ENCODE measurements at places on chromosomes 7 and 10. TPM values are rescaled to one million over a fixed set of nuclear protein-coding genes. Genes with fewer than 3 reads are reported as not detected.

GRCh38 chr7:75946207-75946855, 31.4 kb downstream of the POR start:
- H3K36me3 ChIP-seq, result peaks cover 7% of the 10 kb centered on the region
- H3K4me1 ChIP-seq, result peaks cover 52% of the 10 kb centered on the region
- H3K27me3 ChIP-seq, result no peaks in the 10 kb centered on the region
- H3K4me3 ChIP-seq, result no peak overlapping the region
- H3K27ac ChIP-seq, result no peak overlapping the region

GRCh38 chr7:24427048-24427447, 143.1 kb downstream of the NPY start:
- H3K27me3 ChIP-seq, result no peaks in the 10 kb centered on the region
- no peaks in the 10 kb centered on the region for H3K4me1 ChIP-seq
- no peak for DNase-seq

- no peaks in the 10 kb centered on the region for H3K4me1 ChIP-seq
- no peaks in the 10 kb centered on the region for H3K36me3 ChIP-seq
- H3K27ac ChIP-seq, result no peak overlapping the region
- H3K27me3 ChIP-seq, result no peaks in the 10 kb centered on the region
Measured at GRCh38 chr7:29723599-29723998, 82.7 kb upstream of the WIPF3 start.

The TMEM178B gene
- 15.8 TPM for total RNA-seq

DNA sequence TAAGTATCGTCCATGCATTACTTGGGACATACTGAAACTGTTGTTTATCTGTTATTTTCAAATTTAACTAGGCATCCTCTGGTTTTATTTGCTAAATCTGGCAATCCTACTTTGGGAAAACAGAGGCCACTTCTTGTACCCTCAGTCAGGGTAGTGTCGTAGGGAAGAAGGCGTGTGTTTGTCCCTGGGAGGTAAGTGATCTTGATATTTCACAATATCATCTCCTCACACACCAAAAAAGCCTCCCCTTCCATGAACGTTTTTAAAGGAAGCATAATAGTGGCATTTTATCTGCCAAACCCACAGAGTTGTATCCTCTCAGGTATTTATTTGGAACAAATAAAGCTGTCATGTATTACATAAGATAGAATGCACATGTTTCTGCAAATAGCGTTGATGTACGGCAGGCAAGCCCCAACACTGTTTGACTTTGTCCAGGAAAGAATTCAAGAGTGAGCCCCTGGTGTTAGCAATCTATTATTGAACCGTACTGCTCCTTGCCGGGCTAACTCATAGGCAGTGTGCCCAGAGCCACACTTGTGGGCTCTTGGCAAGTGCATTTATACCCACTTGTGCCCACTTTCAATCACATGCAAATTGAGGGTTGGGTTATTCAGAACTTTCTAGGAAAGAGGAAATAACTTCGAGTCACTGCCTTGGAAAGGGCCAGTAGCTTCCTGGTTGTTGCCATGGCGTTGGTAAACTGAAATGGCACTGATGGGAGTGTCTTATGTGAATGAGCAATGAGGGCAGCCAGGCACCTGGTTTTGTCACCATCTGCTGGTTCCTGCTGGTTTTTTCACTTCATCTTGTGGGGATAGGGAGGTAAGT, 266.0 kb downstream of the USP6NL start:
- no peaks in the 10 kb centered on the region for H3K27me3 ChIP-seq
- H3K36me3 ChIP-seq, result no peaks in the 10 kb centered on the region
- H3K4me1 ChIP-seq, result no peaks in the 10 kb centered on the region

DNA sequence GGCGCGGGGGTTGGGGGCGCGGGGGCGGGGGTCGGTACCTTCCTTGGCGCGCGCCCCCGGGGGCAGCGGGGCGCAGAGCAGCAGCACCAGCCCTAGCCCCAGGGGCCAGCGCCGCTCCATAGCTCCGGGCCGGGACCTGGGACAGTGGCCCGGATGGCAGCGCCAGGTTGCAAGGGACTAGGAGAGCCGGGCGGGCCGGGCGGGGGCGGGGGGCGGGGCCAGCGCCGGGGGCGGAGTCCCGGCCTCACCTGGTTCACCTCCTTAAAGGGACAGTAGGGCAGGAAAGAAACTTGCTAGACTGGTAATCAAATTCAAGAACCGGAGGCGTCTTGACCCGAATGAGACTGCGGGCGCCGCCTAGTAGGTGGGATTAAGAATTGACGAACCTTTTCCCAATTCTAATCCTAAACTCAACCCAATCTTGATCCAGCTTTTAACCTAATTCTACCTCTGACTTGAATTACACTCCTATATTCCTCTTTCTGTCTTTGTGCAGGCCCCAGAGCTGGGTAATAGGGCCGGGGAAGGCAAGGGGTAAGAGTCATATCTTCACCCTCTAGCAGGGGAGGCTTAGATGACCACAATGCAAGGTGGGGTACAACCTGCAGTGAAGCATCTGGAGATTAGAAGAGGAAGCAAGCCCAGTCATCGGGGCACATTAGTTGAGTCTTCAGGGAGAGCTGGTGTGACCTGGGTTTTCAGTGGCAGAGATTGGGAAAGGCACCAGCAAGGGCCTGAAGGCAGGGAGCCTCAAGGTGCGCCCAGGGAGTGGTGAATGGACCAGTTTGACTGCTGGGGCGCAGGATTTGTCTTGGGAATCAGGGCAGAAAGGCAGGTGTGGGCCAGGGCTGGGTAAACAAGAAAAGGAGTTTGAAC, at the start of gene EPHA1:
Gene EPHA1, minus strand, starts transcription at position 171 of the 876 bp plus-strand sequence. Its CDS starts 51 bp downstream, at position 120.
- H3K27me3 ChIP-seq, result no peaks in the 10 kb centered on the region
- peak within 1 kb of the TSS; percentile 25 for H3K4me3 ChIP-seq
- DNase-seq, result no peak
- H3K4me1 ChIP-seq, result peaks cover 15% of the 10 kb centered on the region
- H3K36me3 ChIP-seq, result no peaks in the 10 kb centered on the region
- no peak within 1 kb of the TSS for H3K27ac ChIP-seq

The LEP gene
- total RNA-seq, result 0.13 TPM

DNA sequence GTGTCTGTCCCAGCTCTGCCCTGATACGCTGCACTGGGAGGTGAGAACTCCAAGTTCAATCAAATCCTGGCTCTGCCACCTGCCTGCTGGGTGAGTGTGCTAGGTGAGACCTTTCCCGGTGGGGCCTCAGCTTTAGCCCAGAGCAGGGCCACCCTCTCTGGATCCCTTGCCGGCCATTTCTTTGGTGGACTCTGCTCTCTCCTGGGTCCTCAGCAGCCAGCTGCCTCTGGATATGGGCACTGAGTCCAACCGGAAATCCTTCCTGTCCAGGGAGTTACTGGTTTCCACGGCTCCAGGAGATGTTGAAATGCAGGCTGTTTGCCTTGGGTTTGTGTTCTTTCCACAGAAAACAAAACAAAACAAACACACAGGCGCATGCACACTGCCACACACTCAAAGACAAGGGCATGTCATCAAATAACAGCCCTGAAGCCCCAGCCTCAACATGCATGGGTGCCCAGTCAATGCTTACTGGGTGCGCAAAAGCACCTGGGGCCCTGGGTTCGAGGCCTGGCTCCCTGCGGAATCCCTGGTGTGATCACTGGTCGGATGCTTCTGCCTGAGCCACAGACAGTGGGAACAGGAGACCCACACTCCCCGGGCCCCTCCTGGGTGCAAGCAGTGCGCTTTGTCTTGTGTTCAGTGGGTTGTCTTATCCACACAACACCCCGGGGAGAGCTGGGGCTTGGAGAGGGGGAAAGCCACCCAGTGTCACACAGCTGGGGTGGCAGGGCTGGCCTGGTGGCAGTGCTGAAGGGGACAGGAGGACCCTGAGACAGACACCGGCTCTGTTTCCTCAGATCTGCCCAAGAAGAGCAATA, 33.1 kb downstream of the PPIF start:
- H3K36me3 ChIP-seq, result peaks cover 12% of the 10 kb centered on the region
- peak overlapping the region; percentile 70 for H3K27ac ChIP-seq
- H3K4me1 ChIP-seq, result peaks cover 43% of the 10 kb centered on the region
- peak; percentile 63 for DNase-seq
- no peak overlapping the region for H3K4me3 ChIP-seq

The BZW2 gene
- 308 TPM for total RNA-seq

DNA sequence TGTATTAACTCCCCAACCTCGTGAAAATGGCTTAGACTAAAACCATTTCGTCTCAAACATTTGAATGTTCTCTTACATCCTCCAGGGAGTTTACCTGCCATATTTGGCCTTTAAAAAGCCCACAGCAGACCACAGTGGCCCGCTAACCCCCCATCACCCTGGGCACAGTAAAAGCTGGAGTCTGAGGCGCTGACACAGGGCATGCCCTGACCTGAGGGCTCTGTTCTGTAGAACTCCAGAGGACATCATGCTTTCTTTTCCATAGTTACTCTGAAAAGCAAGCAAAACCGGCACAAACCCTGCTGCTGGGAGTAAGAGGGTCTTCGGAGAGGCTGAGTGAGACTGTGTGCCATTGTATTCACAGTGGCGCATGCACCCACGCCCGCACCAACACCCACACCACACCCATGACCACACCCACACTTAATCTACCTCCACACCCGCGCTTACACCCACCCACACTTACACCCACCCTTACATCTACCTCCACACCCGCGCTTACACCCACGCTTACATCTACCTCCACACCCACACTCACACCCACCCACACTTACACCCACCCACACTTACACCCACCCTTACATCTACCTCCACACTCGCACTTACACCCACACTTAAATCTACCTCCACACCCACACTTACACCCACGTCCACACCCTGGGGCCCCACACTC, 32.1 kb downstream of the LRRC27 start:
- no peak overlapping the region for H3K27ac ChIP-seq
- H3K4me1 ChIP-seq, result no peaks in the 10 kb centered on the region
- no peak for DNase-seq
- no peak overlapping the region for H3K4me3 ChIP-seq
- no peaks in the 10 kb centered on the region for H3K27me3 ChIP-seq

GRCh38 chr7:122268101-122268500, 36.4 kb downstream of the FEZF1 start:
- no peak overlapping the region for H3K4me3 ChIP-seq
- no peaks in the 10 kb centered on the region for H3K27me3 ChIP-seq
- no peak overlapping the region for H3K27ac ChIP-seq
- no peaks in the 10 kb centered on the region for H3K4me1 ChIP-seq

All from heart left ventricle (tissue), 16 donors.